ENCODE measurements at places on chromosomes 1 and 21.

DNA sequence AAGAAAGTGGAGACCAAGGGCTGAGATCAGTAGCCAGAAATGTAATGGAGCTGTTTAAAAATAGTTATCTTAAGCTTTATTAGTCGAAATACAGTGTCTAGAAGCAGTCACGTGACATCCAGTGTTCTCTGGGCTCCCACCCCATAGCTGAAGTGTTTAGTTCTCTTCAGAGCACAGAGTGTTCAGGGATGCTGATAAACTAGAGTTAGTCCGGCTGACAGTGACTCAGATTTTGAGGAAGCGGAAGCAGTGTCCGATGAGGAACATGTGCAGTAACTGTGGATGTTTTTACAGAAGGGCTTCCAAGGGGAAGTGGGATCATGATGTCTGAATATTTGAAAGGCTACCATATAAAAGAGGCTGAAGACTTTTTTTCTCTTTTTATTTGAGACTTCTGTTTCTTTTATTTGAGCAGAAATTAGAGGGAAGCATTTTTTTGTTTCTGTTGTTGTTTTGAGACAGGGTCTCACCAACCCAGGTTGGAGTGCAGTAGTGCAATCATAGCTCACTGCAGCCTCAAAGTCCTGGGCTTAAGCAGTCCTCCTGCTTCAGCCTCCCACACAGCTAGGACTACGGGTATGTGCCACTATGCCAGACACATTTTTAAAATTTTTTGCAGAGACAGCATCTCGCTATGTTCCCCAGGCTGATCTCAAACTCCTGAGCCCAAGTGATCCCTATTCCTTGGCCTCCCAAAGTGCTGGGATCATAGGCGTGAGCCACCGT lies 124.2 kb downstream of the GALNT2 start:
- DNase-seq, result no peak

DNA sequence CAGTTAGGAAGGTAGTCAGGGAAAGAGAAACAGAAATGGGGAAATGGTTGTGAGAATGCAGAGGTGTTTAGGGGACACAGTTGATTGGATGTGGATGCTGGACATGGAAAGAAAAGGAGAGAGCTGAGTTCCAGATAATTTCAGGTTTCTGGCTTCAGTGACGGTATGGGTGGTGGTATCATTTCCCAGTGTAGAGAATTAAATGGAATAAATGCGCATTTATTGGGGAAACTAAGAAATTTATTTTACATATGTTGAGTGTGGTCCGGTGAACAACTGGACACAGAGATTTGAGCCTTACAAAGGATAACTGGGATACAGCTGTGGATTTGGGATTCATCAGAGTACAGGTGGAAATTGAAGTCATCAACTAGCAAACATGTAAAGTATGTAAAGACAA lies 12.4 kb upstream of the ZNF281 start:
- DNase-seq, result no peak

DNA sequence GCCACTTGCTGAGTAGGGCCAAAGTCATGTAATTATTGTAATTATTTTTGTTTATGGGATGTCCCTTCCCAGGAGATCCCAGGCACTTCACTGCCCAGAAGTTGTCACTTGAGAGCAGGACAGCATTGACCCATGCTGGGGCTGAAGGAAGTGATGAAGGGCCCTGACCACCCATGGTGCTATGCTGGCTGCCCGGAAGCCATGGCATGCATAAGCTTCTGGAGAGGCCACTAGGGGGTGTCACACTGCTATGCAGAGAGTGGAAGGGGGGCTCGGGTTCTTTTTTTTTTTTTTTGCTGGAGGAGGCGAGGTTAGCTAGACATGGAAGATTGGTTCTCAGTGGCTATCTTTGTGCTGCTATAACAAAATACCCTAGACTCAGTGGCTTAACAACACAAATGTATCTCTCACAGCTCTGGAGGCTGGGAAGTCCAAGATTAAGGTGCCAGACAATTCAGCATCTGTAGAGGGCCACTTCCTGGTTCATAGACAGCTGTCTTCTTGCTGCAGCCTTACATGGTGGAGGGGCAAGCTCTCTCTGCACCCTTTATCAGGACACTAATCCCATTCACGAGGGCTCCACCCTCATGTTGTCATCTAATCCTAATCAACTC lies 84.9 kb downstream of the CNIH3 start:
- DNase-seq, result peak; percentile 38

DNA sequence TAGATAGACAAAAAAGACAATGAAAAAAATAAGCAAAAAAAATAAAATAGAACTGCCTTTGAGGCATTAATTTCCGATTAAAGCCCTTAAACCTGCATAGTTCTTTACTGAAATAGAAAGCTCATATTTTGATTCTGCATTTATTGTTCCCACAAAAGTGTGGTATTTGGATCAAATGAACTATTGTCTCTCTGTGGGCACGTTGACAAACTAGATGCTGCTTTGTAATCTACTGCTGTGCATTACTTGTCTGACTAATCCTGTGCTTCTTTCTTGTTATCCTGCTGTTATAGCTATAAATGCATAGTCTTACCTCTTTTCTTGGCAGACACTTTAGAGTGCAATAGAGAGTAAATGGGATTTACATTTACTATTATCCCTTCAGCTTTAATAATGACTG lies 31.4 kb upstream of the SLC35D1 start:
- DNase-seq, result no peak

DNA sequence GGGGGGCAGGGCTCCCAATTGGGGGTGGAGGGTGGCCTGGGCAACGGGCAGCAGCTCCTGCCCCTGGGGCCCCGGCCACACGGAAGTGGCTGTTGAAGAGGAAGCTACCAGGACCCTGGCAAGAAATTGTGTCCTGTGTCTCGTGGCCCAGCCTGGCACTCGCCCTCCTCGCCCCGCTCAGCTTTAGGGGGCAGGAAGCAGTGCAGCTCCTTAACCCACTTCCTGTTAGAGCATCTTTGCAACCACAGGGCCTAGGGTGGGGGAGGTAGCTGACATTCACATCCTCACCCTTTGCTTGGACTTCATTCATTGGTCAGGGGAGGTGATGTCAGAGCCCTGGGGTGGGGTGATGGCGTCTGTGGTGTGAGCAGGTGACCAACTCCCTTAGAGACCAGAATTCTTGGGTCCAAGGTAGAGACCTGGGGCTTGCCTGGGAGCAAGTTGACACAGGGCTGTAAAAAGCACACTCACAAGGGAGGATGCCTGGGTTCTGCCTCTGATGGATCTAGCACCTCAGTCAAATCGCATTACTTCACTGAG lies at the start of gene ARHGAP30:
Gene ARHGAP30 (minus strand): TSS at position 161 of the 540 bp plus-strand sequence. CDS start 267 bp downstream, outside the sequence.
- DNase-seq, result no peak

DNA sequence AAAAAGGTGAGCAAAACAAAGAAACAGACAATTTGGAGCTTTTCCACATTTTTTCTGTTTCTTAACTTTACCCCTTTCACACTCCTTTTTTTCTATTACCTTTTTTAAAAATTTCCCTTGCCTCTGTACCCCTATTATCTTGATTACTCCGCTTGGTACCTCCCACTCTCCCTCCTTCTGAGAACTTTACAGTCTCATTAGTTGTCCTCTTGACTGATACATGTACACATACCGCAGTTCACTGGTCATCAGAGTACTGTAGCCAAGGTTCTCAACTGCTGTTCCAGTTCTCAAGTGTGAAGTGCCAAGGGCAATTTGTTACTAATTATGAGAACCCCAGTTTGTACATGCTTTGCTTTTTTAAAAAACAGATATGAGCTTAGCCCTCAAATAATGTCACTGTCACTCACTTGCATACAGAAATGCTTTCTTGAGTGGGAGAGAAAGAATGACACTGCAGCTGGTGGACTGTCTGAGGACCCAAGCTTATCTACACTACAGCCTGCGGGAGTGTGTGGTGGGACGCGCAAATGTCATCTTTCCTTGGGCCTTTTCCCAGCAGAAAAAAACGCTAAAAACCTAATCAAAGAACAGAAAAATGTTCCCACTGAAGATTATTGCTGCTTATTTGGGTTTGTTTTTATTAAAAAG lies 160.8 kb downstream of the DISP1 start:
- no peak for DNase-seq

GRCh38 chr21:42505090-42505726 lies 8.4 kb upstream of the SLC37A1 start:
- no peak for DNase-seq

DNA sequence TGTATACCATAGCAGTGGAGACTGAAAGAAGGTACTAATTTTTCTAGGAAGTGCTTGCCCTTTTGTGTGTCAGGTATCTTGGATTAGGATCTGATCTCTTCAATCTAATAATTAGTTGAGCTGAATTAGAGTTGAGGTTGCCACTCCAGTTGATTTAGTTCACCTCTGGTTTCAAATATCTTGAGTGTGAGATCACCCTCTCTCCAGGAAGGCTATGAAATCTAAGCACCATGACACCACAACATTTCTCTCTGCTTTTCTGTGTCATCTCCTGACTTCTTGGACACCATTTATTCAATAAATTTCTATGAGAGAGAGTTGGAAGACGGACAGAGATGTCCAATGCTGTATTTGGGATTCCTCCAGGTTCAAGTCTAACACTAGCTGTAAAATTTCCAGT lies 212.8 kb downstream of the DYRK1A start:
- no peak for DNase-seq

DNA sequence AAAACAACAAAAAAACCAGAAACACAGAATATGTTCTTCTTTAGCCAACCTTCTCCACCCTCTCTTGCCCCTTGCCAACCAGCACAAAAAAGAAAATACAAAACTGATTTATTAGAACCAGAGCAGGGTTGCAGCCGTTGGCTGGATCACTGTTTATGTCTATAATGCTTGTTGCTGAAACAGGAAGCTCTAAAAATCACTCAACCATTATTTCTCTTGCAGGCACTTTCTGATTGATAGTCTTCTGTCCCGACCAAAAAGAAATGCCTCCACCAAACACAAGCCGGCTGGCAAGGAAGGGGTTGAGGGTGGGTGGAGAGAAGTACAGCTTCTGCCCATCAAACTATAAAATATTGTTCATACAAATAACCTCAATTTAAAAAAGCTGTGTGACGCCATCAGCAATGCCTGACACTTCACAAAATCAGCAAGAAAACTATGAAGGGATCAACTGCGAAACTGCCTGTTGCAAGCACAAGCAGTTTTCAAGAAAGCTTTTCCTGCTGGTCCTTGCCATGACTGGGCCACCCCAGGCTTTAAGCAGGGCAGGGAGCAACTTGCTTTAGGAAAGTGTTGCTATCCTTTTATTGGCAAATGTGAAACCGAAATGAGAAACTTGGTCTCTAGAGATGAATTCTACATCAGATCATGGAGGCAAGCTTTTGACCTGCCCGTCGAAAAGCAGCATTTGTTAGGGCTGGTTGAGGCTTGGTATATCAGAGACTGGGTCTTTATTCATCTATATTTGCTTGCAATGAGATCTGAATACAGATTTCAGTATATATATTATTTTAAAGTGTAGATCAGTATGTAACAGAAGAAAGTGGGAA lies 174.2 kb downstream of the RUNX1 start:
- DNase-seq, result no peak

GRCh38 chr1:3174487-3175247 lies 105.7 kb downstream of the PRDM16 start:
- no peak for DNase-seq

GRCh38 chr1:26540351-26540750 lies 10.8 kb downstream of the RPS6KA1 start:
- no peak for DNase-seq

GRCh38 chr1:181255270-181255929 lies 166.9 kb downstream of the IER5 start:
- DNase-seq, result no peak

DNA sequence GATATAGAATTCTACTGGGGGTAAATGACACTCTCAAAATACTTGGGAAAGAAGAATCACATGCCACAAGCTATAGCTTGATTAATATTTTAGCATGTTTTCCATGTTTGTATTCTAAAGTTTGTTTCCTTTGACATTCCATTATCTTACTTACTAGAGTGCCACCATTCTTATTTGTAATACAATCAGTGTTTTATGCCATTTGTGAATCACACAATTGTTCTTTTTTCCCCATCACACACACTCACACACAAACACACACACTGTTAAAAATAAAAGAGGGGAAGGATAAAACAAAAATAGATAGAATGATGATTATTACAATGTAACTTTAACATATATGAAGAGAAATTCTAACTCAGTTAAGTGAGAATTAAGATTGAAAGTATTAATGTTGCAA lies 16.0 kb upstream of the TEKT2 start:
- DNase-seq, result no peak

DNA sequence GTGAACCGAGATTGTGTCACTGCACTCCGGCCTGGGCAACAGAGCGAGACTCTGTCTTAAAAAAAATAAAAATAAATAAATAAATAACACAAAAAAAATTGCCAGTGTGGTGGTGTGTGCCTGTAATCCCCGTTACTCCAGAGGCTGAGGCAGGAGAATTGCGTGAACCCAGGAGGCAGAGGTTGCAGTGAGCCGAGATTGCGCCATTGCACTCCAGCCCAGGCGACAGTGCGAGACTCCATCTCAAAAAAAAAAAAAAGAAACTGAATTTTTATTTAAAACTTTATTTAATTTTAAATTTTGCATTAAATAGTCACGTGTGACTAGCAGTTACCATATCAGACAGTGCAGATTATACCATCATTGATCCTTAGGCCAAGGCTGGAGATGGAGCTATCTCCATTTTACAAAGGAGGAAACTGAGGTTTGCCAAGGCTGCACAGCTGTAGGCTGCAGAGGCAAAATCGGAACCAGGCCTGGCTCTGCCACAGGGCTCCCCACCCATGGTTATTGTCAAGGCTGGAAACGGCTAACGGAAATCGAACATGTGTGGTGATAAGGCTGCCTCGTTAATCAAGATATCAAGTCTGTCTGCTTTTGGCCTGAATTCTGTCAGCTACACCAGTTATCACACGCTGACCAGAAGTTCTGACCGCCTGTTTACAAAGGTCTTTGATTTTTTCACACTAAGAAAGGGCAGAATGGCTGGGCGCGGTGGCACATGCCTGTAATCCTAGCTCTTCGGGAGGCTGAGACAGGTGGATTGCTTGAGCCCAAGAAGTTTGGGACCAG lies 20.5 kb downstream of the HSPG2 start:
- no peak for DNase-seq

DNA sequence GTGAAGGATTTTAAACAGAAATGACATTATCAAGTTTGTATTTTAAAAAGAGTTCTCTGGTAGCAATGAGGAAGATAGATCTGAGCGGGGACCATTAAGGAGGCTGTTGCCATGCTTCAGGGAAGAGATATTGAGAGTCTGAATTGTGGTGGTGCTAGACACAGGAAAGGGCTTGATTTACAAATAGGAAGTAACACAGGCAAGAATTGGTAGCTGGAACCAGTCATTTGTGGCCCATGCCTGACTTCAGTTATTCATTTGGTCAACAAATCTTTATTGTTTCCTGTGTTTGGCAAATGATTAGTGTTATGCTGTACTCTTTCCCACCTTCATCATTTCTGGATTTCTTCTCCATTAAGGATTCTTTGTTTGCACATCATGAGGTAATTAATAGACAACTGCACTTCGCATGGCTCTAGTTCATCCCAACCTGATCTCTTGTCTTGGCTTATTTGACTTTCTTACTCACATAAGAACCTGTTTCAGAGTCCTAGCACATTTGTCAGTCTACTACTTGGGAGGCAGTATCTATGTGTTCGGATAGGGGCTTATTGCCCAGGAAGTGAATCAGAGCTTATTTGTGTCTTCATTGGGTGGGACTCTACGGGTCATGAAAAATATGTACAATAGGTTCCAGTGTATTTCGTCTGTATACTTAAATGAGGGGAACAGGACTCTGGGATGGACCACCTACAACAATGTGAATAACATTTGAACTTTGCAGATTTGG lies 32.3 kb downstream of the EEIG2 start:
- DNase-seq, result no peak
